ENCODE measurements at places on chromosomes 11 and 22.
A peak's percentile ranks its signal among the peaks of the same experiment; 100 is the strongest.

GRCh38 chr11:10934293-10934860 is 76.5 kb upstream of the ZBED5 start:
- DNase-seq: no peak

DNA sequence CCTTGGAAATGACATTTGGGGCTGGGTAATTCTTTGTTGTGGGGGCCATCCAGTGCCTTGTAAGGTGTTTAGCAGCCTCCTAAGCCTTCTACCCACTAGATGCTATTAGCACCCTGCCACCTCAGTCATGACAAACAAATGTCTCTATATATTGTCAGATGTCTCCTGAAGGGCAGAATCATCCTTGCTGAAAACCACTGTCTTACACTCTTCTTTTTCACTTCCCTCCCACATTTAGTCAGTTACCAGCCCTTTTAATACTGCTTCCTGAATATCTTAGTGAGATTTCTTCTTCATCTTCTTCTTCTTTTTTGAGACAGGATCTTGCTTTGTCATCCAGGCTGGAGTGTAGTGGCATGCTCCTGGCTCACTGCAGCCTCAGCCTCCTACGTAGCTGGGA is 33.1 kb downstream of the TNRC6B start:
- no peak for DNase-seq

DNA sequence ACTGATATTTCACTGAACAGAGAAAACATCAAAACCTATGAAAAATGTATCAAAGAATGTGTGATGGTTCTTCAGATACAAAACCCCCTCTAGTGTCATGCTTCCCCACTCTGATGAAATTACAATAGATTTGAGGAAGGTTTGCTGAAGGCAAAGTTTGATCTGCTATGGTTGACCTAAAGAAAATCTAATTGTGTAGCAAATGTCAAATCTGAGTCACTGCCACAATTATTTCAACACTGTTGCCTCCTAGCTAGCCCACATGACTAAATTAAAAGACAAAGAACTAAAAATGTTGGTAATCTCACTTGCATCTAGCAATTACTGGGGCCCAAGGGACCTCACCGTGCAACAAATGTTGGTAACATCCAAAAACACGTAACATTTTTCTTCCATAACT is 728.0 kb downstream of the DLG2 start:
- no peak for DNase-seq

GRCh38 chr11:88569342-88569741 is 231.8 kb upstream of the CTSC start:
- no peak for DNase-seq

GRCh38 chr22:46029036-46029435 is 52.1 kb upstream of the WNT7B start:
- DNase-seq: no peak

DNA sequence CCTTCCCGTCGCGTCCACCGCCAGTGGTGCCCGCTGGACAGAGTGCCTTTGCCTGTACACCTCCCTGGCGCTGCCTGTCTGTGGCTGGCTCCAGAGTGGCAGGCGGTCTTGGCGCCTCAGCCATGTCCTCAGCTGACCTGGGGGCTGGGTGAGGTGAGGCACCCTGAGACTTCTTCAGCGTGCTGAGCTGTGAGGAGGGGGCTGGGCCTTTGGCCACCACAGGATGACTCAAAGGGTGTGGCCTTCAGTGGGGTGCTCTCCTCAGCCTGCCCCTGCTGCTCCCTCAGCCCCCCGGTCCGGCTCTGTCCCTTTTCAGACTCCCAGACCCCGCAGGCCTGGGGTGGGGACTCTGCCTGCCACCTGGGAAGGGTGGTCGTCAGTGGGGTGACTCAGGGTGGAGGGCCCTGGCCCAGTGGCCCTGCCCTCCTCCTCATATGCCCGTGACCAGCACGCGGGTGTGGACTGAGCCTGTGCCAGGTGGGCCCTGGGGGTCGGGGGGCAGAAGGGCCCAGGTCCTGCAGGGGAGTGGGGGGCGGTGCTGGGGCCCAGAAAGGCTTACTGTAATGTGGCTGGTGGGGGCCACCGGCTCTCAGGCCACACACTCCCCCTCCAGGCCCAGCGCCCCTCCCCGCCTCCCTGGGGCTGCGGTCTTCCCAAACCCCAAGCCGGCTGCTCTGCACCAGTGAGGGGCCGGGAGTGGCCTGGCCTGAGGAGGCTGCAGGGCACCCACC is 15.9 kb downstream of the CRELD2 start:
- DNase-seq: no peak

GRCh38 chr22:28714043-28714628 is 27.5 kb downstream of the CHEK2 start:
- DNase-seq: no peak

DNA sequence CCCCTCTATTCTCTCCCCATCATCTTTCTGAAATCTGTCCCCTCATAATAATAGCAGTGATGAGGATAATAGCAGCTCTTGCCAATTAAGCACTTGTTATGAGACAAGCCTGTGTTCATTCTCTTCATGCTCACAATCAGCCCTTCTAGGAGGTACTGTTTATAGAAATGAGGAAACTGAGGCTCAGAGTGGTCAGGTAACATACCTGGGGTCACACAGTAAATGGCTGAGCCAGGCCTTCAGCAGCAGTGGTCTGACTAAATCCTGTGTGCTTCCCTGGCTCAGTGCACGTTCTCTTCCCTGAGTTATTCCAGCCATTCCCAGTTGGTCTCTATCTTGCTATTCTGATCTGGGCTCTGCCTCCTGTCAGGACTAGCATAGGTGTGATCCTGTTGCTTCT is 3.8 kb upstream of the CNIH2 start:
- no peak for DNase-seq

GRCh38 chr22:22721681-22722354 is 77.4 kb downstream of the GGTLC2 start:
- peak; percentile 40 for DNase-seq

DNA sequence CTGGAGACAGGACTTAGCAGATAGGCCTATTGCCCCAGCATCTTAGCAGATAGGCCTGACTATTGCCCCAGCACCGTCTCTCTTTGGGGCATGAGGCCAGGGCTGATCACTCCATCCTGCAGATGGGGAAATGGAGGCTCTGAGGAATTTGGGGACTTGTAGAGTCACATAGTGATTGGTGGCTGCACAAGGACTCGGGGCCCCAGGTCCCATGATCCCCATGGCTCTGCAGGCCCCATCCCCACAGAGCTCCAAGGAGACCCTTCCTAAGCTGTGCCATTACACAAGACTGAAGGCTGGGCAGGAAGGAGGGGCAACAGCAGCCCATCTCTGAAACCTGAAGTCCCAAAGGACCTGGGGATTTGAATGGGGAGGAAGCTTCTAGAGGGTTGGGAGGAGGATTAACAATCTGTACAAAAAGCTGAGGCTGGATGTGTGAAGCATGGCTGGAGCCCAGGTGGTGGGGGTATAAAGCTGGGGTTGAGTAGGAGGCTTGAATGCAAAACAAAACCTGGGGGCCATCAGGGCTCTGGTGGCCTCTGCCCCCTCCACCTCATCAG is 1.6 kb downstream of the ARAP1 start:
- no peak for DNase-seq

- DNase-seq: no peak
Measured at GRCh38 chr22:32562401-32562800, 87.8 kb downstream of the FBXO7 start.

DNA sequence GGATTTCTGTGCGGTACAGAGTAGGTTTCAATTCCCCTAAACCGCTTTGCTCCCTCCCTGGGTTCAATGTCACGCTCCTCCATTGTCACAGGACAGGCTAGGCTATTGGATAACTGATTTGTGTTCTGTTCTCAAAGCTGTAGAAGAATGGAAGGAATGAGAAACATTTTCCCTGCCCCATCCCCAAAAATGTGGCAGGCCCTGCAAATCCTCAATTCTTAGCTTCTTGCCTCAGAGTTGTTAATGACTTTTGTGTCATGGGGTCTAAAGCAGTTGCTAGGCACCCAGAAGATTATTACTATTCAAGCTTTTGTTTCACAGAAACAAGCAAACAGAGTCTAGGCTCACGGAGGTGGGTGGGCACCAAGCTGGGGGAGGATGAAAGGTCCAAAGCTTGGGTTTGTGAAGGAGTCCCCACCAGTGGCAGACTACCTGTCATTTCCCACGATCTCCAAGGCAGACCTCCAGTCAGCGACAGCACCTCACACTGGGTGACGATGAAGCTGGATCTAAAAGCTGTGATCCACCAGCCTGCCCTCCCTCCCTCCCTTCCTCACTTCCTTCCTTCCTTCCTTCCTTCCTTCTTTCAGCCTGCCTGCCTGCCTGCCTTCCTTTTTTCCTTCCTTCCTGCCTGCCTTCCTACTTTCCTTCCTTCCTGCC is 1080.2 kb downstream of the OPCML start:
- DNase-seq: no peak

- no peak for DNase-seq
Measured at GRCh38 chr11:59221441-59221840, 8.7 kb upstream of the MPEG1 start.

DNA sequence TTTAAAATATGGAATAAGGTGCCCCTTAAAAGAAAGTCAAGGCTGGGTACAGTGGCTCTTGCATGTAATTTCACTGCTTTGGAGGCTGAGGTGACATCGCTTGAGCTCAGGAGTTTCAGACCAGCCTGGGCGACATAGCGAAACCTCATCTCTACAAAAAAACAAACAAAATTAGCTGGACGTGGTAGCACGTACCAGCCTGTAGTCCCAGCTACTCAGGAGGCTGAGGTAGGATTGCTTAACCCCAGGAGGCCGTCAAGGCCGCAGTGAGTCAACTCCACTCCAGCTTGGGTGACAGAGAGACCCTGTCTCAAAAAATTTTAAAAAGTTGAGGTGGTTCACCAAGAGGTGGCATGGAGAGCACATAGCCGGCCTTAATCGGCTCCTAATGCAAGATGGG is 17.7 kb upstream of the ADORA2A start:
- DNase-seq: no peak

- DNase-seq: no peak
Measured at GRCh38 chr22:43734370-43735150, 77.5 kb downstream of the EFCAB6 start.

DNA sequence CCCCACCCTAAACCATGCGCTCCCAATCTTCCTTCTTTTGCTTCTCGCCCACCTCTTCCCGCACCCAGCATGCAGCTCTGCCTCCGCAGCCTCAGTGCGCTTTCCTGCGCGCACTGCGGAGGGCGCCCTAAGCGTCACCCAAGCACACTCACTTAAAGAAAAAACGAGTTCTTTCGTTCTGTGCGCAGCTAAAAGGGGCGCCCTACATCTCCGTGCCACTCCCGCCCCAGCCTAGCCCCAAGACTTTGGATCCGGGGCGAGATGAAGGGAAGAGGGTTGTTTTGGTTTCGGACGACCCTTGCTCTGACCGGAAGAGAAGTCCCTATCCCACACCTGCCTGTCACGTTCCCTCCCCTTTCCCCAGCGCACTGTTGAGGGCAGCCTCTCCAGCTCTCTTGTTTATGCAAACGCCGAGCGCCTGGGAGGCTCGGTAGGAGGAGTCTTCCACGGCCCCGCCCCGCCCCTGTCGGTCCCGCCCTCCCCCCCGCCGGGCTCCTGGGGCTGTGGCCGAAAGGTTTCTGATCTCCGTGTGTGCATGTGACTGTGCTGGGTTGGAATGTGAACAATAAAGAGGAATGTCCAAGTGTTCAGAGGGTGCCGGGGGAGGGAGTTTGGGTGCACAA is 5.3 kb downstream of the VSIG2 start:
- DNase-seq: peak; percentile 57

- no peak for DNase-seq
Measured at GRCh38 chr22:47045691-47046410, 283.4 kb downstream of the TBC1D22A start.

GRCh38 chr22:49768077-49768910 is 59.4 kb downstream of the BRD1 start:
- DNase-seq: no peak

GRCh38 chr22:29914165-29914564 is 31.2 kb downstream of the MTMR3 start:
- DNase-seq: no peak

- DNase-seq: peak; percentile 14
Measured at GRCh38 chr22:38412435-38413084, 42.4 kb downstream of the KCNJ4 start.

- DNase-seq: no peak
Measured at GRCh38 chr11:134858783-134859480, 446.9 kb upstream of the B3GAT1 start.

- DNase-seq: no peak
Measured at GRCh38 chr22:29148036-29148435, 57.7 kb upstream of the EMID1 start.

GRCh38 chr11:100869328-100869727 is 182.2 kb downstream of the ARHGAP42 start:
- no peak for DNase-seq

GRCh38 chr11:88169471-88169870 is 5.8 kb downstream of the RAB38 start:
- no peak for DNase-seq

DNA sequence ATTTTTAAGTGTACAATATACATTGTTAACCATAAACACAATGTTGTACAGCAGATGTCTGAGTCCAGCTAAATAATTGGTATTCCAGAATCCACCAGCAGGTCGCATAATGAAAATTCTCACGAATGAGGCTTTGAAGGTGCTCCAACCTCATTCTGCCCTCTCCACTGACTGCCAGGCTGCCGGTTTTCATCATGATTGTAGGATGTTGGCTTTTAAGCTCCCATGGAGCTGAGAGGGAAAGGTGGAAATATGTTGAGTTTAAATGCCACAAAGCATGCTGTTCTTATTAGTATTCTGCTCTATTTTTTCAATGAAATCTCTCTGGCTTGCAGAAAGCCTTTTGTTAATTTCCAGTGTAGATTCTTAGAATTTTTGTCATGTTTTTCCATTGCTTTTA is 337.2 kb upstream of the DDI1 start:
- DNase-seq: no peak

- no peak for DNase-seq
Measured at GRCh38 chr11:122305426-122306320, 189.7 kb upstream of the BLID start.

DNA sequence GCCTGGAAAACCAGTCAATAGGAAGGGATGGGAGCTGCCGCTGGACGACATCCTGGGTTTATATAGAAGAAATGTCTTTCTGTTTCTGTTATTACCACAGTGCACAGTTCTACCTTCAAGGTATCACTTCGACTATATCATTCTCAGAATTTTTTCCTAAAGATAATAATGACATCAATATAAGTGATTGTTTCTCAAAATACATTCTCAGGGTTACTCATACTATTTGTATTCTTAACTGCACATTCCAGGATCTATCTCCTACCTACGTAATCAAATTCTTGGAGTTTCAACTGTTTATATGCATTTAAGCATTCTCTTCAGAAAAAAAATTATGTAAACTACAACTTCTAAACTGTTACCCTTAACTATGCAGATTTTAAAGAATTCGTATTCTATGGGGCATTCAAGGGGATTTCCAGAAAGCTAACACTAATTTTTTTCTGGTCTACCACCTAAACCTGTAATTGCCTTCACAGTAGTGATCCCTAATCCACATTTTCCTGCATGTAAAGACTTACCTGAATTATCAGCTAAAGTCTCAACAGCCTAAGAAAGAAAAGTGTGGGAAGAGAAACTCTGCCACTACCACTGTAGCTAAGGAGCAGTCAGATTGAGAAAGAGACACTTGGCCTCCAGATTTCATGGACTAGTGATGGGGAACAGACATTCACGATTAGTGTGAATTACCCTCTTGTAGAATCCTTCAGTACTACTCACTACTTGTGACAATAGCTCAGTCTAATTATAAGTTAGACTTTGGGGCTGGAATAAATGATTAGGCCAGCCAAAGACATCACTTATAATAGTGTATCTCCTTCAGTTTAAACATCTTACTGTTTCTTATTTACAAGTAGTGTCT is at the start of gene OR51B5:
Gene OR51B5 (minus strand): TSS at position 51 of the 862 bp plus-strand sequence. CDS start 0 bp downstream, at position 51.
- no peak for DNase-seq
